ENCODE measurements at places on chromosomes 1 and 21.

DNA sequence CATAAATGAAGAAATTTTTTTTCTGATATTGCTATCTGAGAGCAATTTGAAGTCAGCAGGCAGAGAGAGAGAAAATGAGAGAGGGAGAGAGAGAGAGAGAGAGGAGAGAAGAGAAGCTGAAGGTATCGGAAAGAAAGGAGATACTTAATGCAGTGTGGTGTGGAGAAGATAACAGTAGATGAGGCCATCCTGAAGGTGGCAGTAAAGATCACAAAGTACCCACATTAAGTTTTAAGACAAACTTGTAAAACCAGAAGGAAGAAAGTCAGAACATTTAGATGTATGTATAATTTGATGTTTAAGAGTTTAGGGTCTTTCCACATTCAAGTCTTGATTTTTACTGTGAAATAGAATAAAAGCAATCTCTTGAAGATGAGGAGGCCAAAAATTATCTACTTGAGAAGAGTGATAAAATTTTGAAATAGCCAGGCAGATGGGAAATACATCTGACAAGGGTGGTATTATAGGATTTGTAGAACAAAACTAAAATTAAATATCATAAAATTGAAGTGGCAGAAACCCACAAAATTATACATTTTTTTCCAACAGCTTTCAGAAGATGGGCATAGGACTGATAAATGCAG is 1753.4 kb downstream of the MRPL39 start:
- DNase-seq = peak; percentile 7

GRCh38 chr1:209603877-209604276 is 20.4 kb downstream of the CAMK1G start:
- DNase-seq = no peak

GRCh38 chr1:119516680-119517079 is 9.7 kb downstream of the HSD3B1 start:
- DNase-seq = no peak

DNA sequence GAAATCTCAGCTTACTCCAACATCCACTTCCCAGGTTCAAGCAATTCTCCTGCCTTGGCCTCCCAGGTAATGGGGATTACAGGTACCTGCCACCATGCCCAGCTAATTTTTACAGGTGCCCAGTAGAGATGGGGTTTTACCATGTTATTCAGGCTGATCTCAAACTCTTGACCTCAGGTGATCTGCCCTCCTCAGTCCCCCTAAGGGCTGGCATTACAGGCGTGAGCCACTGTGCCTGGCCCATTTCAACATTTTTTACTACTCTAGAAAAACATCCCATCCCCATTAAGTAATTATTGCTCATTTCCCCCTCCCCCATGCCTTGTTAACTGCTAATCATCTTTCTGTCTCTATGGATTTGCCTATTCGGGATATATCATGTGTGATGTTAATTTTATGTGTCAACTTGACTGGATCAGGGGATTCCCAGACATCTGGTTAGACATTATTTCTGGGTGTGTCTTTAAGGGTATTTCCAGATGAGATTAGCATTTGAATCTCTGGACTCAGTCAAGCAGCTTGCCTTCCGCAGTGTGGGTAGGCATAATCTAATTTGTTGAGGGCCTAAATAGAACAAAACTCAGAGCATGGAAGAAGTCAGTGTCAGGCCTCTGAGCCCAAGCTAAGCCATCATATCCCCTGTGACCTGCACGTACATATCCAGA is 33.0 kb upstream of the ZBTB8B start:
- no peak for DNase-seq

DNA sequence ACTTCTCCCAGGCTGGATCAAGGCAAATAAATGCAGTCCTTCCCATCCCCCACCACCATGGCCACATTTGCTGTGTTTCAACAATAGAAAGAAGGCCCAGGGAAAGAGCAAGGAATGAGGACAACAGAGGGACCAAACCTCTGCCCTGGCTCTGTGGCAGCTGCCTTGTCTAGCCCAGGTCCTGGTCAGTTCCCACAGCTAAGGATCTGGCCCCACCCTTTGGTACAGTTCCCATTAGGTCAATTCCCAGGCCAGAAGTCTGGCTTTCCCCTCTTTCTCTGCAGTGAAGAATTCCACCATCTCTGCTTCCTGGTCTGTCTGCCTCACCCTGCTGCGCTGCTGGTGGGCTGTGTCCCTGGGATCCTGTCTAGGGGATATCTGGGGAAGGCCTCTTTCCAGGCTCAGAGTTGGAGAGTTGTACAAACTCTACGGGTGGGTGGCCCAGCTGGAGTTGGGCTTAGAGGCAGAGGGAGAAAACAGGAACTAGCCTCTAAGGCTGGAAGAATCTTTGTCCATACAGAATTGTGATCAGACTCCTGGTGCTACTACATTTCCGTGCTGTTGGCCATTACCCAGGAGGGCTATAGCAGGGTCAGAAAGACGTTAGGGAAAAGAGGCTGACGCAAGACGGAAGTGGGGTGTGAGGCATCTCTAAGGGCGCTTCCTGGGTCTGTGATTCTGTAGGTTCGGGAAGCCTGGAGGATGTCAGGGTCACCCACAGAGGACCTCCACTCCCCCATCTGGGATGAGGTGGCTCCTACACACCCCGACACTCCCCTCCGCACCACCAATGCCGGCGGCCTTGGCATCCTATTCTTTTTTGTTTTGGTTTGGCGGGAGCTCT is 953 bp upstream of the NDUFS2 start:
- DNase-seq = no peak

GRCh38 chr1:66957938-66958337 is 33.1 kb downstream of the MIER1 start:
- DNase-seq = no peak

DNA sequence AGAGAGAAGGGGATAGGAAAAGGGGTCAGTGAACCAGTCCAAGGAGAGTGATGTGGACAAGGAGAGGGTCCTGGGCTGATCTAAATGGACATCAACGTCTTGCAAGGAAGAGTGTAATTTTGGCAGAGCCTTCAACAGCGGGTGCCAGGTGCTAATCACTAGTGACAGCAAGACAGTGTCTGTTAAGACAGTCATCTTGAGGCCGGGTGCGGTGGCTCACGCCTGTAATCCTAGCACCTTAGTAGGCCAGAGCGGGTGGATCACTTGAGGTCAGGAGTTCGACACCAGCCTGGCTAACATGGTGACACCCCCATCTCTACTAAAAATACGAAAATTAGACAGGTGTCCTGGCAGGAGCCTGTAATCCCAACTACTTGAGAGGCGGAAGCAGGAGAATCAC is 12.2 kb upstream of the PADI6 start:
- DNase-seq = no peak

GRCh38 chr21:22561946-22562345 is 1563.7 kb downstream of the NCAM2 start:
- DNase-seq = no peak

GRCh38 chr1:152108882-152109222 is 6.4 kb downstream of the TCHH start:
- DNase-seq = no peak

DNA sequence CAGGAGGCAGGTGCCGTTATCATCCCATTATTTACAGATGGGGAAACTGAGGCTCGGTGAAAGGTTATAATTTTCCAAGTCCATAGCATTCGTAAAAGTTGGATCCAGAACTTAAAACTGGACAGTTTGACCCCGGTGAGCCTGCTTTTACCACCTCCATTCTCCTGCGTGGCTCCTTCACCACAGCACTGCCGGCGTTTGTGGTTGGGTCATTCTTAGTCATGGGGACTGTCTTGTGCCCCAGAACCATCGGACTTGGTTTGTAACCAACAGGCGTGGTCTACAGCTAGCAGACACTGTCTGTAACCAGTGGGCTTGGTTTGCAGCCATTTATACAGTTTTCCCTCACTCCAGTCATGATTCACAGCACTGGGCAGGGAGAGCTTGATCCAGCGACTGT is 511.3 kb downstream of the NPHP4 start:
- DNase-seq = no peak

DNA sequence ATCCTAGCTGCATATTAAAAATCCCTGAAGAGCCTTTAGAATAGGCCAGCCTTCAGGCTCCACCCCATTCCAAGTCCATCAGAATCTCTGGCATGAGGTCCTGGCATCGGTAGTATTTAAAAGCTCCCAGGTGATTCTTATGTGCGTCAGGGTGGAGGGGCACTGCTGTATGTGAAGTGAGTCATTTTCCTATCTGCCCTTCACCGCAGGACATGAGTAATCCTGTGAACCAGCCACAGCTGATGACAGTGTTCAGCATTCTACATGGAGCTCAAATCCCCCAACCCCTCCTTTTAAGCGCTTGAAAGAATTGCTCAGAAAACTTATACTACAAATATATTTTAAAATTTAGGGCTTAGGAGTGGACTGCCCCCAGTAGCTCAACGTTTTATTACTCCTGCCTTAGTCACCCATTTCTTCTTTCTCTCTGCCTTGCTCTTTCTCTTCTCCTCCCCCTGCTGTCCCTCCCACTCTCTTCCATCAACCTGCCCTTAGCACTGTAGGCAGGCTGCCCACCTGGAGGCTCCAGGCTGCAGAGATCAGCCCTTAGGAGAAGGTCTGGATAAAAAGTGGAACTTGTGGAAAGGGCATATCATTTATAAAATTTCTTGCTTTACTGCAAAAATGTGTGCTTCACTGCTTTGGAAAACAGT is 73.8 kb upstream of the ZNF281 start:
- peak; percentile 93 for DNase-seq

- DNase-seq = no peak
These were observed 3.7 kb upstream of the SDE2 start for GRCh38 chr1:226002667-226003501.

GRCh38 chr1:60041783-60042182 is 31.8 kb downstream of the C1orf87 start:
- DNase-seq = no peak
